NCI-H1092 (cell line): ENCODE measurements at places on chromosomes 1 and 21.

DNA sequence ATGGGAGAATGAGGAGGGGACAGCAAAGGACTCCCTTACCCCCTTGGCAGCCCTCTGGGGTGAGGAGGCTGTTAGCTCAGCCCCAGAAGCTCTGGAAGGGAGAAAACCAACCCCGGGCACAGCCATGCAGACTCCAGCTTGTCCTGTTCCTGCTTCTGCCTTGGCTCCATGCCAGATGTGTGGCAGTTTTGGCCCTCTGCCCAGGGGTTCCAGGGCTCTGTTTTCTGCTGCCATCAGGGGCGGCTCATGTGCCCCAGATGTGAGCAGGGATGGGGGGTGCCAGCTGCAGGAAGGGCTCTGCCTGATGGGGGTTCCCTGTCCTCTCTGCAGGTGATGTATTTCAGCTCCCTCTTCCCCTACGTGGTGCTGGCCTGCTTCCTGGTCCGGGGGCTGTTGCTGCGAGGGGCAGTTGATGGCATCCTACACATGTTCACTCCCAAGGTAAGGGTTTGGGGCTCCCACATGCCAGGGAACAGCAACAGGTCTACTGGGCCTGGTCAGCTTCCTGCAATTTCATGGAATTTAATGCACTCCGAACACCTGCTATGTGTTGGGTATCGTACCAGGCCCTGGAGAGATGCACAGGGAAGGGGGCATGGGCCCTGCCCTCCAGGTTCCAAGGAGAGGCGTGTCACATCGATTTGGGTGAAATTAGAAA lies 26.1 kb downstream of the SLC6A17 start:
- DNase-seq, result peak; percentile 74

- DNase-seq, result no peak
Measured at GRCh38 chr1:67597336-67597735, 87.7 kb upstream of the GADD45A start.

GRCh38 chr1:4973341-4973740 lies 318.9 kb downstream of the AJAP1 start:
- DNase-seq, result no peak

GRCh38 chr21:26739189-26739588 lies 106.0 kb downstream of the ADAMTS1 start:
- DNase-seq, result no peak

DNA sequence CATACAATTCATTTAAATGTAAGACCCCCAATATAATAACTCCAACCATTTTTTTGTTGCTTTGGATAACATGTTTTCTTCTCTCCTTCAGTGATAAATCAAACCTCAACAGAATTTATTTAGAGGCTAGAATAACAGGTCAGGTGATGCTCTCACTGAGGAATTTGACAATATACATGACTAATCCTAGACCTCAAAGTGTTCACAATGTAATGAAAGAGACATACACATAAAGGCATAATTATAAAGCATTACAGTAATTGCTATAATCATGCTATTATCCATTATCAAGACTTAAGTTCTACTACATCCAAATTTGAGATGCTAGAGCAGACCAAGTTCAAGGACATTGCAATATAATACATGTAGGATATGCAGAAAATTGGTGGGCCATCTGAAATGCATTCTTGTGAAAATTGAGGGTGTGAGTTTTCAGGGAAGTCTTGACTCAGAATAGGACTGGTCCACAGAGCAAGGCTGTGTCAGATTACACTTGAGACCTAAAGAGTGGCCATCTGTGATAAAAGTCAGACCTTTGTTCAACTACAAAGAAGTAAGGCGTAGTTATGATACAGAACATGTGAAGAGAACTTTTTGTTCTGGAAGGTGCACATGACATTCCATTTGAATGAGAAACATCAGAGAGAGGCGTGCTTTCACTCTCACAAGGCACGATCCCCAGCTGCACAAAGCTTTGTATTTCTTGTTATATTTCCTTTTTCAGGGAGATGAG lies 45.5 kb downstream of the UTP25 start:
- DNase-seq, result no peak

- no peak for DNase-seq
Measured at GRCh38 chr1:6235296-6235677, 477 bp downstream of the ICMT start.

- no peak for DNase-seq
Measured at GRCh38 chr1:207282496-207283380, 38.7 kb upstream of the CD55 start.

- no peak for DNase-seq
Measured at GRCh38 chr1:3249631-3250501, 180.9 kb downstream of the PRDM16 start.

GRCh38 chr1:232432313-232432712 lies 197.6 kb downstream of the SIPA1L2 start:
- DNase-seq, result peak; percentile 40

- DNase-seq, result no peak
Measured at GRCh38 chr1:227548119-227548397, 15.3 kb upstream of the ZNF678 start.

GRCh38 chr1:56686169-56686568 lies 41.1 kb downstream of the PRKAA2 start:
- DNase-seq, result no peak

- DNase-seq, result no peak
Measured at GRCh38 chr1:210755991-210756659, 377.8 kb downstream of the KCNH1 start.

DNA sequence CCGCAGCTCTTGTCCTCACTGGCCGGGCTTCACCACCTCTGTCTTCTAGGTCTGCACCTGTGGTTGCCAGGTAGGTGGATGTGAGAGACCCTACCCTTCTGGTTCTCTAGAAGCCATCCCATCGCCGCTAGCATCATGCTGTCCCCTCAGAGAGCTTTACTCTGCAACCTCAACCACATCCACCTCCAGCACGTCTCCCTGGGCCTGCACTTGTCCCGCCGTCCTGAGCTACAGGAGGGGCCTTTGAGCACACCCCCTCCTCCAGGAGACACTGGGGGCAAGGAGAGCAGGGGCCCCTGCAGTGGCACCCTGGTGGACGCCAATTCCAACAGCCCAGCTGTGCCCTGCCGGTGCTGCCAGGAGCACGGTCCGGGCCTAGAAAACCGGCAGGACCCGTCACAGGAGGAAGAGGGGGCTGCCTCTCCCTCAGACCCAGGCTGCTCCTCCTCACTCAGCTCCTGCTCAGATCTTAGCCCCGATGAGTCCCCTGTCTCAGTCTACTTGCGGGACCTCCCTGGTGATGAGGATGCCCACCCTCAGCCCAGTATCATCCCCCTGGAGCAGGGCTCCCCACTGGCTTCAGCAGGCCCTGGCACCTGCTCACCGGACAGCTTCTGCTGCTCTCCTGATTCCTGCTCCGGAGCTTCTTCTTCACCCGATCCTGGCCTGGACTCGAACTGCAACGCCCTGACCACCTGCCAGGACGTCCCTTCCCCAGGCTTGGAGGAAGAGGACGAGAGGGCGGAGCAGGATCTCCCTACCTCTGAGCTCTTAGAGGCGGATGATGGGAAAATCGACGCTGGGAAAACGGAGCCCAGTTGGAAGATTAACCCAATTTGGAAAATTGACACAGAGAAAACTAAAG lies 1.2 kb downstream of the RUSC1 start:
- no peak for DNase-seq
